ENCODE measurements at places on chromosomes 11 and 22.
A peak's percentile ranks its signal among the peaks of the same experiment; 100 is the strongest.

- no peak for DNase-seq
Measured at GRCh38 chr22:47110817-47111443, 348.5 kb downstream of the TBC1D22A start.

DNA sequence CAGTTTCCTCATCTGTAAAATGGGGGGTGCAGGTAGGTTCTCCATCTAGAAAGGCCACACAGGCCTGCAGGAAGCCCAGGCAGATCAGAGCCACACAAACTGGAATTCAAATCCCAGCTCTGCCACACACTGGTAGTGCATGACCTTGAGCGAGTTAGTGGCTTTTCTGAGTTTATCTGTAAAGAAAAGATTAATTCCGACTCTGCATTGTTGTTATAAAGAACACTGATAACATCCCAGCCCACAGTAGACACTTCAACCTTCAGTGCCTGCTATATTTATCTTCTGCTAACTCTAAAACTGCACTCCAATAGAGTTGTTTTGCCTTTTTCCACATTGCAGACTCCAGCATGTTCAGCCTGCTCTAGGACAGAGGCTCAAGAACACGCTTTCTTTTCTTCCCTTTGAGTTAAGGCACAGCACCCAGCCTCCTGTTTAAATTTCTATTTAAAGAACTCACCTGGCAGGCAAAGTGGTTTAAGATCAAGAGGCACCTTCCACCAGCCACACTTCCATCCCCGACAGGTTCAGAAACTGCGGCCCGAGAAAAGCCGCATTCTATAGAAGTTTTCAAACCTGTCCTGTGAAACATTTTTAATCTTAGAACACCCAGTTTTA is 133.9 kb downstream of the PLEKHA7 start:
- DNase-seq = no peak

DNA sequence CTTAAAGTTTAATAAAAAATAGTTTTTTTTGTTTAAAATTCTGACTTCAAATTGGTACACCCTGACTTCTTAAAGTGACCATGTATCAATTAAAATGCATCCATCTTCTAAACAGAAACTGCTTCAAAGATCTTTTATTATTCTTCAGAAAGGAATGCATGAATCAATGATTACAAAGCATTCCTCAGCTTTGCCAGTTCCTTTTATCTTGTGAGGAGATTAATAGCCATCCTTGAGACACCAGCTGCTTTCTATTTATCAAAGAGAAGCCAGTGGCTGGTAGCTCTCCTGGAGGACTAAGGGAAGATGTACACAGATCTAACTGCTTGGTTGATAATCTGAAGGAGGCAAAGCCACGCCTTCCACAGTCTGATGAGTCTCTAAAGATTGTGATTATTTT is 2222.5 kb downstream of the LRRC4C start:
- no peak for DNase-seq

GRCh38 chr22:38347944-38348750 is 30.9 kb upstream of the CSNK1E start:
- no peak for DNase-seq

DNA sequence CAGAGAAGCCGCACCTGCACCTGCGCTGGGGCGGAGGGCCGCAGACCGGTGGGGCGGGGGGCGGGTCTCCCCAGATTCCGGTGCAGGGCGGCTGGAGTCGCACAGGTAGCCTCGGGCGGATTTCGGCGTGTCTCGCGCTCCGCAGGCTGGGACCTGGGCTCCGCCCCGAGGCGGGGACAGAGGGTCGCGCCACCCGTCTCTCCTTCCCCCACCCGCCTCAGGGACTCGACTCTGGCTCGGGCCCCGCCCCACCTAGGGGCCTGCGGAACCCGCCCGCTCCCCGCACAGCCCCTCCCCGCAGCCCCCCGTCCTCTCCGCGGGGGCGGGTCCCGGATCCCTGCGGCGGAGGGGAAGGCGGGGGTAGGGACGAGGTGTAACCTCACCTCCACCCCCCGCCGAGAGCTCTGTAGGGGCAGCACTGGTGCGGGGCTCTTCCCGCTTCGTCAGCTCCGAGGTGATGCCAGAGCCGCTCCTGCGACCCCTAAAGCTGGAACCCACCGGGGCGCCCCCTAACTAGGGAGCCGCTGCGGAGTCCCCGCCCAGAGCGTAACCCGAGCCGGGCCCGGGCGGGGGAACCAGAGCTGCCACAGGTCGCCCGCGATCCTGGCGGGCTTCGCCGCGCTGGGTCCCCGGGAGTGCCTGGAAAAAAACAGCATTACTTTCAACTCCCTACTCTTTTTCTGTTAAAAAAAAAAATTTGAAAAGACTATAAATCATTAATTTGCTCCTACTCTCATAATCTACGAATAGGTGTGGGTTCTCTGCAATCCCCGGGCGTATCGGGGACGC is at the start of gene SLC29A2:
TSS of gene SLC29A2 (minus strand) at position 134 of the 789 bp plus-strand sequence. CDS start 169 bp downstream, outside the sequence.
- DNase-seq = peak; percentile 89

- DNase-seq = peak; percentile 11
Measured at GRCh38 chr11:129333873-129334272, 41.8 kb upstream of the BARX2 start.

DNA sequence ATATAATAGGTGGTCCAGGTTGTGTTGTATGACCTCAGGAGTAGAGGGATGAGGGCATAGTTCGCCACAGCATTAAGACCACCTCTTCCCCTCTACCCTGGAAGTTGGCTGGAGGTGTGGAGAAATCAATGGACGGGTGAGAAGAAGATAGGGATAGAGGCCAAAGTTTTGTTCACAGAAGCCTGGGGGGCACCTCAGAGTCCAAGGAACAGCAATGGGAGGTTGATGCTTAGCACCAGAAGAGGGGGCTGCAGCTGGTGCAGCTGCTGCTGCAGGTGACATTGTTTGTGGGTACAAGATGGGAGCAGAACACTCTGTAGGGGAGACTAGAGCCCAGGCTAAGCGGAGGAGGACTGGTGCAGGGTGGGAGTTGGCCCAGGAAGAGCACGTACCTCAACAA is 31.2 kb upstream of the SPON1 start:
- DNase-seq = no peak

- no peak for DNase-seq
Measured at GRCh38 chr11:1338201-1339065, 29.0 kb upstream of the TOLLIP start.

GRCh38 chr22:28172892-28173670 is 254.0 kb upstream of the PITPNB start:
- no peak for DNase-seq

GRCh38 chr11:3947061-3947460 is 91.6 kb downstream of the STIM1 start:
- DNase-seq = peak; percentile 43

GRCh38 chr22:29470159-29470855 is 9.7 kb upstream of the NEFH start:
- peak; percentile 76 for DNase-seq

DNA sequence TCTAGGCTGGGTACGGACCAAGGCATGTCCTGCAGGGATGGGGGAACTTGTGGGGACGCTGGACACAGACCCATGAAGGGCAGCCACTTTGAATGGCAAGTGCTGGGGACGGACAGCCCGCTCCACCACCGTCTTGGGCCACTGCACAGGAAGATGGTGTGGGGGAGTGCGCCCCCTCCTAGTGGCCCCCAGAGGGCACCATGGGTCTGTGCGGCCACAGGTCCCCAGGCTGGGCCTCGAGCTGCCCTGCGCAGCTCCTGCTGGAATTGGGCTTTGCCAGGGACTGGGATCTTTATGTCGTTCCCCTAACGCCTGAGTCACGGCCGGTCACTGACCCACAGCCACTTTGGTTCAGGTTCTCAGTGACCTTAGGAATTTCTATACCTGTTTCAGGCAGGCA is 44.4 kb downstream of the NAT10 start:
- DNase-seq = no peak

DNA sequence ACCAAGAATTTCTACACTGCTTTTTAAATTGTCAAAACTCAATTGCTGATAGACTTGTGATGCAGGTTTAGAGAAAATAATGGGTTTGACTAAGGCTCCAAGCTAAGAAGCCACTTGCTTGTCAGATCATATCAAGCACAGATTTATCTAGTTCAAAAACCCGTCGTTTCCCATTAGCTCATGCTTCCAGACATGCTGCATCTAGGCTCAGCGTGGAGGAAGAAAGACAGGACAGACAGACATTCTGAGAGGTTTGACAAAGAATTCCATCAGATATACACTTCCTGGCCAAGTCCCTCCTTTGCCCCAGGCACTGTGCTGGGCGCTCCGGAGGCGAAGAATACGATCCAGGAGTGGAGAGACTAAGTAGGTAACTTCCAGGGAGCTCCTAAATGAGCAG is 76.8 kb downstream of the KCNC1 start:
- no peak for DNase-seq

GRCh38 chr11:83549984-83550667 is 264.0 kb upstream of the CCDC90B start:
- no peak for DNase-seq

DNA sequence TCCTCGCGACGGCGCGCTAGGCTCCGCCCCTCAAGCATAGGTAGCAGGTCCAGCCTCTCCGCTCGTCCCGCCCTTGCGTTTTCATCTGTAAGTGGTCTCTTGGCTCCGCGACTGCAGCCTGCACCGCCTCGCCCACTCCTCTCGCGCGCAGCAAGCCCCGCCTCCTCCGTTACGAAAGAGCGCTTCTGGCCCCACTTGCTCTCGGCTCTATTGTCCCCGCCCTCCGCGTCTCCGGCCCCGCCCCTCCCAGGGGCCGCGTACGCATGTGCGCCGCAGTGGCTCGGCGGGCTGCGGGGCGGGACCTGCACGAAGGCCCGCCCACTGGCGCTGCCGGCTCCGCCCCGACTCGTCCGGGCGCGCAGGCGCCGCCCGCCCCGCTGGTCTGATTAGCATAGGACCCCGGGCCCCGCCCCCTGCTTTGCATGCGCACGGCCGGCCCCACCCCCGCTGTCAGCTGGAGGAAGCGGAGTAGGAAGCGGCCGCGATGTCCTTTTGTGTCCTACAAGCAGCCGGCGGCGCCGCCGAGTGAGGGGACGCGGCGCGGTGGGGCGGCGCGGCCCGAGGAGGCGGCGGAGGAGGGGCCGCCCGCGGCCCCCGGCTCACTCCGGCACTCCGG is at the start of gene ESRRA:
TSS of gene ESRRA (plus strand) at position 450 of the 616 bp plus-strand sequence. CDS start 1,656 bp downstream, outside the sequence.
- peak; percentile 100 for DNase-seq

DNA sequence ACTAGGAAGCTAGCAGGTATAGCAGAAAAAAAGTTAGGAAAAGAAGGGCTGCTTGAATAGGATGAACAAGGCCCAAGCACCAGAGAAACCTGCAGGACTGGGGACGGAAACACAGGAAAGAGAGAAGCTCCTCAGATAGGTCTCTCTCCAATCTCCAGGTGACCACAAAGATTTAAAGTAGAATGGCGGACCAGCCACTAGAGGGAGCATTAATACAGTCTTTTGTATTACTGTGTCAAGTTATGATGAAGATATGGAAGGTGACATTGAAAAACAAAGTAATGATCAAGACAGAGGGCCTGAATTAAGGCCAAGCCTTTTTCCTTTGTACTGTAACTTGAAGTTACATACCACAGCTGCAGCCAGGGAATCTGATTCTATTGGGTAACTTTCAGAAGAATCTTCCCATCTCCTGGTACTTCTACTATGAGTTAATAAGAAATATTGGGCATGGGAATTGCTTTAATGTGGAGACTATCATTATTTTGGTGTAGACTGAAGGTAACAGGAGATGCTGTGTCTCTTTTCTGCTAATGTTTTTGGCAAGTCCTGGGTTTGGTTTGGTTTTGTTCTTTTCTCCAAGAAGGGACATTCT is 33.8 kb downstream of the OR2AG2 start:
- DNase-seq = peak; percentile 44

DNA sequence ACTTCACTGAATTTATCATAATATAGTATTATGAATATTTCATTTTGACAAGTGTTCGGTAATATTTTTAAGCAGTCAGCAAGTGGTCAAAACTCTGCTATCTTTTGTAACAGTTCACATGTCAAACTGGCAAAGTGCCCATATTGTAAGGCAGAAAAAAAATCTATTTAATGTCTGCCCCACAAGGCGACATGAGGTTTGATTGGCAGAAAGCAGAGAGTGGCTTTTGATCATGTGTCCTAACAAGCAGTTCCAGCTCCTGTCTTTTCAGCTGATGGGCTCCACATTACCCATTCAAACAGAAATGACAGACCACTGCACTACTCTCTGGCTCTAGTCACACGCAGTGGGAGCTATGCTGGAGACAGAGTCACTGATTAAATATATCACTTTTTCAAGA is 59.0 kb downstream of the SOX6 start:
- no peak for DNase-seq

GRCh38 chr22:32583074-32583682 is 108.6 kb downstream of the FBXO7 start:
- DNase-seq = no peak

- no peak for DNase-seq
Measured at GRCh38 chr11:127362754-127363308, 362.3 kb upstream of the KIRREL3 start.

GRCh38 chr11:6646918-6647679 is 8.5 kb downstream of the DCHS1 start:
- DNase-seq = peak; percentile 29

DNA sequence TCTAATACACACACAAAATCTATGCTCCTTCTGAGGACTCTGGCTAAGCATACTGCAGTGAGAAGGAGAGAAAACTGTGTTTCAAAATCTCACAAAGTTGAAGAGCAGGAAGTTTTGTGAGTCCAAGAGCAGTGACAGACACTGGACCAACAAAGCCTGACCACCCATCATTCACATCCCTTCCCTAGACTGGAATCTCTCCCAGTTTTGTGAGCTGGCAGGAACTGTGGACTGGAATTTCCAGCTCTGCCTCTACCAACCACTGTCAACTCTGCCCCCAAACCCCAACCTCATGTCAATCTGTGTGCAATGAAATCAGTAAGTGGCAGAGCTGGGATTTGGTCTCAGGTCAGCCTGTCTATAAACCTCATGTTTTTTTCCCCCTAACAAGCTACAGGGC is 112.6 kb downstream of the ARL14EP start:
- no peak for DNase-seq

GRCh38 chr22:40107851-40108378 is 69.8 kb upstream of the TNRC6B start:
- DNase-seq = peak; percentile 43

DNA sequence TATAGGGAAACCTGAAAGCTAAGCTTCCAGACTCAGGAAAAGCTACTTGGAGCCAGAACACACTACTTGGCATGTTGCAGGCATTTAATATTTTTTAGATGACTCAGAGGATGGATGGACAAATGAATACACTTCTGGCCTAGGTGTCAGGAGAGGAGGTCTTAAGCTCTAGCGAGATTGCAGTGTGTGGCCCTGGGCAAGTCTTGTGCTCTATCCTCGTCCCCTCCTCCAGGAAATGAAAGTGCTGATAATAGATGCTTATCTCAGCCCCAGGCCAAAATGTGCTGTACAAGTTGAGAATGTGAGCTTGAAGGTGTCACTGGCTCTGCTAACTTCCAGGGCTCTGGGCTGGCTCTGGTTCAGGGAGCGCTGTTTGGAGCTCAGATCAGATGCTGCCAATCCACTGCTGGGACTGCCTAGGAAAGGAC is 136.3 kb downstream of the PKNOX2 start:
- DNase-seq = no peak

- no peak for DNase-seq
Measured at GRCh38 chr11:22115470-22116029, 77.3 kb upstream of the ANO5 start.

- no peak for DNase-seq
Measured at GRCh38 chr11:128412847-128413791, 174.2 kb downstream of the ETS1 start.

- peak; percentile 78 for DNase-seq
Measured at GRCh38 chr22:42444077-42444904, 12.1 kb upstream of the NFAM1 start.

- DNase-seq = no peak
Measured at GRCh38 chr11:117731722-117732290, 65.2 kb downstream of the DSCAML1 start.
